ENCODE measurements at places on chromosomes 4 and X. TPM values are rescaled to one million over a fixed set of nuclear protein-coding genes. Genes with fewer than 3 reads are reported as not detected.

DNA sequence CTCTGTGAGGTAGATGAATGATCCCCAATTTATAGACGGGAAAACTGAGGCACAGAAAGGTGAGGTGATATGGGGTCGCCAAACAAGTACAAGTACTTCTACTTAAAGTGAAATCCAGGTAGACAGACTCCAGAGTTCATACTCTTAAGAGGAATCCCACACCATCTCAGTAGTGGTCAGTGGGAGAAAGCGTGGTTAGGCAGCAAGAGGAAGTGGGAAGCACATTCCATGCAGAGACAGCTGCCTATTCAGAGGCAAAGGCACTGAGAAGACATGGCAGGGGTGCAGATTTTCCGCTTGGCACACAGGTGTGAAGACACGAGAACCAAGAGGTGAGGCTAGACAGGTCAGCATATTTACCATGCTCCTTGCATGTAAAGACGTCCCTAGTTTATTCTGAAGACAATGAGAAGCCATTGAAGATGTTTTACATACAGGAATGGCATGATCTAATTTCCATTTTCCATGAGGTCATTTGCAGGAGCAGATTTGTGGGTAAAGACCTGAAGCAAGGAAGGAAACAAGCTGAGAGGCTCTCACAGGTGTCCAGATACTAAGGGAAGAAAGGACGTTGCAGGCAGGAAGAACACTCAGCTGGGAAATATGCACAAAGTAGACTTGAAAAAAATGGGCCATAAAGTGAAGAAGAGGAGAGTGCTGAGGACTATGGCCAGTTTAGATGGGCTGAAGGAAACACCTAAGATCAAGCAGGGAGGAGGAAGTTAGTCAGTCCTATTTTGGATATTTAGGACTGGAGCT, 17.3 kb upstream of the CLNK start:
- DNase-seq: no peak

DNA sequence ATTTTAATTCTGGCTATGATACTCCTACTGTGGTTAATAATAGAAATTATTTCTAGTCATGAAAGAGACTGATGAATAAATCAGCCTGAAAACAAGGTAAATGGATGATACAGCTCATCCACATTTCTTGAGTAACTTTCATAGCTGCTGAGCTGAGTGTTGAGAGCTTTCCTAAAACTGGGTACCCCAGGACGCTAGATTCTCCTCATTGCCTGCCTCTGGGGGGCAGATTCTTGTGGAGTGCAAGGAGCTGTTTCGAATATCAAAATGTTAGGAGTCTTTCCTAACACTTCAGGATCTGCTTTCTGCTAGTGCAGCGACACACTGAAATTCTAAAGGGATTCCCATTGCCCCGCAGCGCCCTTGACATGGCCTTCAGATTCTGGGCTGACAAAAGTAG, 2.1 kb downstream of the MND1 start:
- no peak for DNase-seq

DNA sequence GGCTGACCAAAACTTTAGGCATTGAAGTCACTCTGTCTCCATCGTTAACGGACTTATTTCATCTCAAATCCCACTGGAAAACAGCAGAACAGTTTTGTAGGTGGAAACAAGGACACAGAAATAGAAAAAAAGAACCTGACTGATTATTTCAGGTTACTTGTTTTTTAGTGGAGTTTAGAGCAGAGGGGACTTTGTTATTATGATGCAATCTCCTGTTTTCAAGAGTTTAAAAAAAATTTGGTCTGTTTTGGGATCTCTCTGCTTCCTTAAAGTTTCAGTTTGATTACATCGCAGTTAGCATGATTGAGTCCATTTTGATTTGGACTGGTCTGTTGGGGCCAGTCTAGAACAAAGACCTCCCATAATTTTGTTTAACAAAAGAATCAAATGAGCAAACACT, 13.6 kb downstream of the PROM1 start:
- no peak for DNase-seq

The SYTL4 gene
- total RNA-seq: not detected

- no peak for DNase-seq
Observed at GRCh38 chr4:175530655-175531054, 281.4 kb downstream of the GPM6A start.

- no peak for DNase-seq
Observed at GRCh38 chr4:153651116-153651515, 33.0 kb upstream of the TLR2 start.
